ENCODE measurements at places on chromosomes 2 and 18.

DNA sequence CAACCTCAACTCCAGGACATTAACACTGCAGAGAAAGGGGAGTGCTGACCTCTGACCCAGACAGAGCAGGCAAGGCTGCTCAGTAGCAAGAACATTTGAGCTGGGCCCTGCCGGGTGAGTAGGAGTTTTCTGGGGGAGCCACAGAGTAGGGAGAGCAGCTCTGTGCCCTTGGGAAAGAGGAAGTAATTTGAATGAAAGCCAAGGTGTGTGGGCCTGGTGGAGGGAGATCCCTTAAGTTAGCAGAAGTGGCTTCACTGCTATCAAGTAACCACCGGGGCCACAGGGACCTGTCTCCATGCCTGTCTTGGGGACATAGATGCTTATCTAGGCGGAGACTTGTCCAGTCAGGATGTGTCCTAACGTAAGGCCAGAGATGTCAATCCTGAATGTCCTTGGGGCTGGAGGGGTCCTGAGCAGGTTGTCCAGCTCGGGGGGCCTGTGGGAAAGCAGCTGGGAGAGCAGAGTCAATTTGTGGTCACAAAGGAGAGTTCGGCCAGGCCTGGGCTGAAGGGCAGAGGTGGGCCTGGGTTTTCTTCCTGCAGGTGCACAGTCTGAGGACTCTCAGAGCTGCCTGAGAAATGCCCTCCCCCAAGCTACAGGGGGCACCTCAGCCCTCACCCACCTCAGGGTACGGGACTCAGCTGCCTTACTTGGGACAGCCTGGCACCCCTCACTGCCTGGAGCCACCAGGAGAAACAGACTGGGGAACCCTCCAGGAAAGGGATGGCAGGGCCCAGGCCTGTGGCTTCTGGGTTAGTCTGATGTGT, 15.0 kb upstream of the OTOF start:
- DNase-seq: no peak

- no peak for DNase-seq
Measured at GRCh38 chr18:22558945-22559385, 141.2 kb upstream of the CTAGE1 start.

GRCh38 chr18:48202006-48202348, 207.2 kb downstream of the ZBTB7C start:
- DNase-seq: no peak

DNA sequence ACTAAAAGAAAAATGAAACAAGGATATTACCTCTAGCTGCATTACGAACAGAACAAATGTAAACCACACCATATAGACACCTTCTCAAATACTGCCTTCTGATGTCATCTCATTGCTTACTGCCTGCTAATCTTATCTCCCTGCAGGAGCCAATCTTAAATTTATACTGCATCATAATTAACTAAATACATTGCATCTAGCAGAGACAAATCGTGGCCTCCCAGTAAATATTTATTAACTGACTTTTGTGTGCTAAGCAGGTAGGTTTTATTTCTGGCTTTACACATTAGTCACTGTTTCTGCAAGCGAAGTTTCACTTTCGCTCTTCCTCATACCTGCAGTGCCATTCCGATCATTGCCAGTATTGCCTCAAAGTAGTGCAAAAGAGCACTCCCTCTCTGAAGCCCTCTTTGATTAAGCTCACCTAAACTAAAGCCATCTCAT, 67.5 kb downstream of the SPATS2L start:
- peak; percentile 61 for DNase-seq

Data from CD4-positive, alpha-beta T cell treated with Interleukin-1 beta for 1 hour (primary cell).